ENCODE measurements at places on chromosomes 7 and 10.

GRCh38 chr7:2800931-2801688 is 43.0 kb downstream of the GNA12 start:
- DNase-seq: no peak

DNA sequence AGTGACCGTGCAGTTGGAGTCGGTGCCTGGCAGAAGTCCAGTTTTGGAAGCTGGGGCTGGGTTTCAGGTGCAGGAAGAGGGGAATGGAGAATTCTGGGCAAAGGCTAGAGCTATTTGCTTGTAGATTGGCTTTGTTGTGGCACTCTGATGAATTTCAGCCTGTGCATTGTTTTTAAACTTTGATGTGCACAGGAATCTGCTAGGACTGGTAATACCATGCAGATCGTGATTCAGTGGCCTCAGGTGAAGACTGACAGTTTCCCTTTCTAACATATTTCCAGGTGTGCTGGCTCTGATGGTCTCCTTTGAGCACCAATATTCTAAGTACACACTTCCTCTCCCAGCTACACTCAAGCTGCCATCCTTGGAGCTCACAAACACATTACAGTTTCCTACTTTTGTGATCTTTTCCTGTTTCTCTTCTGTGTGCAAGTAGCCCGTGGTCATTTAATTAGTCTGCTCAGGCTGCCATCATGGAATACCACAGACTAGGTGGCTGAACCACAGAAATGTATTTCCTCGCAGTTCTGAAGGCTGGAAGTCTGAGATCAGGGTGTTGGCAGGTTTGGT is 55.6 kb downstream of the NOC3L start:
- no peak for DNase-seq

DNA sequence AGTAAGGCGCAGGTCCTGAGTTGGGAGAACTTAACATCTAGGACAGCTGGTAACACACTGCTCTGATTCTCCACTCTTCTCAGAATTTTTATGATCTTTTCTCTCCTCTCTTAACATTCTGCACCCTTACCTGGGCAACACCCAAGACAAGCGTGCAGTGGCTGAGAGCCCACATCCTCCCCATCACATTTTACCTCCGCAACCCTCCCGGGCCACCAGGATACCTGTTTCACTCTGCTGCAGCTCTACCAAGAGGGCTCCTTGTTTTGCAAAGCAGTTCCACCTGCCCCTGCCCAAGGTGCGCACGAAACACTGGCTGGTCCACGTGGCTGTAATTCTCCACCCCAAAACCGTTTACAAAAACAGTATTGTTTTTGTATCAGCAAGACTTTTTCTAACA is 81.5 kb downstream of the ITIH5 start:
- DNase-seq: no peak

DNA sequence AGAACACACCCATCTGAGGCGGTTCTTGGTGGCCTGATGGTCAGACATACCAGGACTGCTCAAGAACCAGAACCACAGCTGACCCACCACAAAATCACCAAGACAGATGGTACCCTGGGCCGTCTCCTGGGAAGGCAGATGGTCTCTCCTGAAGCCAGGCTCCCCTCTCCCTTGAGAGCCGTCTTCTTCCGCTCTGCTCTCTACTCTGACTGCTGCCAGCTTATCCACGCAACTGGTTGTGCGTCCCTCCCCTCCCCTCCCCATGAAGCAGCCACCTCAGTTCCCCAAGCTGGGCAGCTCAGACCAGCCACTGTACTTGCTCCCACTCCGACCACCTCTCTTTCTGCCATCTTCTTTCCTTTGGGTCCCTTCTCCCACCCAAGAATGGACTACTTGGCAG is 14.0 kb downstream of the PDIA4 start:
- DNase-seq: no peak

- no peak for DNase-seq
These were observed 90.1 kb downstream of the PCDH15 start for GRCh38 chr10:54710918-54711317.

GRCh38 chr10:16425449-16425848 is 11.4 kb upstream of the PTER start:
- DNase-seq: no peak

DNA sequence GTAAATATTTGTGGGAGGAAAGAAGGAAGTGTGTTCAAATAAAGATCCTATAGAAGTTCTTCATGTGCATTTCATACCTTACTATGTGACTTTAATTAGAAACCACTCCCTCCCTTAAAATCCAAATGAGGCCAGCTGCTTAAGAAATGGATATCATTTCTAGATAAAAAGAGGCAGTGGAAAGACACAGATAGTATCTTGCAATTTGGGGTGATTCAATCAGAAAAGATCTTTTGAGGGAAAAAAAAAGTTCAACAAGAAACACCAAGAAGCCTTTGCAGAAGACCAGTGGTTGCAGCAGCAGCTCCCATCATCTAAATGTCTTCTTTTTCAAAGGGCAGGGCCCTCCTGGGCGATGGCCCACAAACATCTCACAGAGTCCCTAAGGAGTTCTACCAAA is 200.1 kb downstream of the LRRN3 start:
- no peak for DNase-seq

DNA sequence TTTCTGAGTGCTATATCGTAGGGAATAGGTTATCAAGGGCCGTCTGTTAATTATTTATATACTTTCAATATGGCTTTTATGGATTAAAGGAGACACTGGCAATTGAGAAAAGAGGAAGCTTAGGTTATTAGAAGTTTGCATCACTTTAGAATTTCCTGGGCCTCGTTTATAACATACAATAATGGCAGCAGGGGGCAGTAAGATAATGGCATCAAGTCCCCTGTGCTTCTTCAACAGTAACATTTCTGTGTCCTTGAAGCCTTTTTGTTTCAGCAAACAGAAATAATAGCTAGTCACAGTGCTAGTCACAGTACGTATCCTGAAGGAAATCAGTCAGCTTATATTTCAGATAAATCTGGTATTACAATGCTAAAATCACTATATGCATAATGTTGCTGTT is 41.9 kb downstream of the SPAM1 start:
- DNase-seq: no peak

DNA sequence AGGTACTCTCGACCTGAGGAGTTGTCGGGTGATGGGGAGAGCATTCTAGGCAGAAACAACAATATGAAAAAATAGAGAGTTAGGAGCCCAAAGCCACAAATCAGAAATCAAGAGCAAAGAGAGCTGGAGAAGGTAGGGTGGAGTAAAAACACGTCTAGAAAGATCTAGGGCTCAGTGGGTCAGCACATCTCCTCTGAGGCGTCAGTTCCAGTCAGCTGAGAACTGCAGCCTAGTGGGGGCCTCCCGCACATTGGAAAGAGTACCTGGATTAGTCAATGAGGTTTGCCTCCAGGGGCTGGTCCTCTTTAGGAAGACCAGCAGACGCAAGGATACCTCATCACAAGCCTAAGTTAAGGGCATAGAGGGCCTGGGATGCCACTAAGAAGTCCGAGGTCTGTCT is 113.2 kb upstream of the LANCL2 start:
- no peak for DNase-seq

DNA sequence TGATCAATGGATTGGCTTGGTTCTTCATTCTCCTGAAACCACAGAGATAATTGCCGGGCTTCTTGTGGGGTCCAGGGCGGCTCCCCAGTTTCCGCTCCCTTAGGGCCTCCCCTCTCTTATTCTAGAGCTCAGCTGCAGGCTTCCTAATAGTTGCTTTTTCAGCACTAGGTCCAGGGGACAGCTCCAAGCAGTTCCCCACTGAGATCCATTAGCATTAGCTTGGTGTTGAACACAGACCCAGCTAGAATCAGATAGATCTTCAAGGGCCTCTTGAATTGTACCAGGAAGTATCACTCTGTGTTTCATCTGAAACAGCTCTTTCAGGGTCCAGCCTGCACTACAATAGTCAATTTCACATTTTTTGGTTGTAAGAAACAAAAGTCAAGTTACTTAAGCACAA is 238.7 kb downstream of the SEC23IP start:
- DNase-seq: no peak

- no peak for DNase-seq
These were observed 36.9 kb downstream of the ENTPD1 start for GRCh38 chr10:95792874-95793285.

DNA sequence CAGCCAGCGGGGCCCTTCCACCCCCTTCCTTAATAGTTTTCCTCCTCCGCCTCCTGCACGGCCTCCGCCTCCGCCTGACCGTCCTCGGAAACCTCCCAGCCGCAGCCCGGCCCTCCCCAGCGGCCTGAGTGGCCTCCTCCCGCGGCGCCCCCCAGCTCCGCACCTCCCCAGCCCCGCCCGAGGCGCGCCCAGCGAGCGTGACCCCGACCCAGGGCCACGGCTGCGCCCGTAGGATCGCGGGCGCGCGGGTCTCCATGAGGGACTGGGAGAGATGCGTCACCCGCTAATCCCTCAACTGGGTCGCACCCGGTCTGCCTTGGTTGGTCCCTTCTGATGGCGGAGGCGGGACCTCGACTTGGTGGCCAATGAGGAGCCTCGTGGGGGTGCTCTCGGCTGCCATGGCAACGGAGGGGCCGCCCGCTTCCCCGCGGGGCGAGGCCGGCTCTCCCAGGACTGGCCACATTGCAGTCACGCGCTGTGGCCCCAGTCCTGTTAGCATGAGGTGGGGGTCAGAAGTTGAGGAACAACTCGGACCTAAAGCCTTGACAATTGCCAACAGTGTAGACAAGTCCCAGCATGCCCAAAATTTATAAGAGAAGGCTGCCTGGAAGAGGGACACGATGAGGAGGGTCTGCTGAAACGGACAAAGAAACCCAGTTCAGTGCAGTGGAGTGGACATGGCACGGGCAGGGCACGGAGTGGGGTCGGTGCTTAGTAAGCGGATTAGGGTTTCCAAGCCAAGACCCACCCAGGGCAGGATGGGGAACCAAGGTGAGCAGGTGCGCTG is 24.3 kb downstream of the DDIT4 start:
- DNase-seq: peak; percentile 97

- no peak for DNase-seq
These were observed 13.1 kb downstream of the FZD9 start for GRCh38 chr7:73446682-73447081.

DNA sequence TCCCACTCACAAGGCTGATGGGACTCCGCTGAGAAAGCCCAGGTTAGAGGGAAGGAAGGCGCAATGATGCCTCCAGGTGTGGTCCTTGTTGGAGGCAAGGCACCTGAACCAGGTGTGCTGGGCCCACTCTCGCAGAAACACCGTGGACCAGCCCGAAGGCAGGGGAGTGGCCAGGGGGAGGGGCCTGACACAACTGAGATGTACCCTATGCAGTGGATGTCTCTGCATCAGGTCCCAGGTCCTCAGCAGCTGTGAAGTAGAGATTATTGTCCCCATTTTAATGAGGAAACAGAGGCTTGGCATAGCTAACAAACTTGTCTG is 32.0 kb downstream of the GBX1 start:
- no peak for DNase-seq

DNA sequence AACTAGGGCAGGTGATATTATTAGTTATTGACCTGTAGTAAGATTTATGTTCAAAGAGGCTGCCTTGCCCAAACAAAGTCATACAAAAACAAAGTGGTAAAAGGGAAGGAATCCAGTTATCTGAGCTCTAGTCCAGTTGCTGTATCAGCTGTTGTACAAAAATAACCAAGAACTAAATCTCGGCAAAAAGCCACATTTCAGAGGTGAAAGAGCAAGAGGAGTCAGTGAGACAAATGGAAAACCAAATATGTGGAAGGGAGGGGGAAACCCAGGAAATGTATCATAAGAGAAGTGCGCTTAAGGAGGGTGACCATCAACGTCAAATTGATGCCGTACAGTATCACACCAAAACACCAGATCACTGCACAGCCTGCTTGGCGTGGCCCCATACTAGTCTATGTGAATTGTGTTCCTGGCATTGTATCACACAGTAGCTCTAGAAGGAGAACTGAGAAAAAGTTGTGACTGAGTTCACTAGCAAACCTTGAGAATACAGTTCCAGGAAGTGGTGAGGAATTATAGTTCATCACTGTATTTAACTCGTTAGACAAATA is 6.4 kb downstream of the AGBL3 start:
- DNase-seq: peak; percentile 49

DNA sequence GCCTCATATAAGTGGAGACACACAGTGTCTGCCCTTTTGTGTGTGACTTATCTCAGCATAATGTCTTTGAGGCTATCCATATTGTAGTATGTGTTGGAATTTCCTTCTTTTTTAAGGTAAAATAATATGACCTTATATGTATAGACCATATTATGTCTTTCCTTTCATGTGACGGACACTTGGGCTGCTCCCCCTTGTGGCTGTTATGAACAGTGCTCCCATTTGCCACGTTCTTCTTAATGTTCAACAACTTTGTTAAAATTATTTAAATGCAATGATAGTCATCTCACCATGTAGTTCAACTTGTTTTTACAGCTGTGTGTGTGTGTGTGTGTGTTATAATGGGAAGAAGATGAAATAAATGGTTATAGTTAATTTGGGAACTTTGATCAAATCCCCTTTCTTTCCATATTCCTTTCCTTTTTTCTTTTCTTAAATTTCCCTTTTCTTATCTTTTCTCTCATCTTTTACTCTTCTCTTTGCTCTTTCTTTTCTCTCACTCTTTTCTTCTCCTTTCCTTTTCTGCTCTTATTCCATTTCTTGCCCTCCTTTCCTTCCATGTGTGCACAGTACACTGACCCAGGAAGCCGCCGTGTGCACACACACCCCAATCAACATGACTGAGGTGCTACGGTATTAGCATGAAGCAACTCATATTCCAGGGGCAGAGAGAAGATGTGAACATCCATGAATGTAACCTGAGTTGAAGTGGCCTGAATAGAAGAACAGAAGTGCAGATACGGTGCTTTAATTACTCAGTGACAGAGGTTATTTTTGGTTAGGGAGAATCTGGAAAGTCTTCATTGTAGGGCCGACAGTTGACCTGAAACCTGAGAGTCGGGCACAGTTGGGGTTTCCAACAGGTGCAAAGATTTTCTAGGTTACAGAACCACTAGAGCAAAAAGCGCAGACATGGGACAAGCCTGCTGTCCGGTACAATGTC is 596.6 kb downstream of the SDK1 start:
- DNase-seq: peak; percentile 54

Data from stimulated activated CD8-positive, alpha-beta memory T cell treated with anti-CD3 and anti-CD28 coated beads, Interleukin-4, amount 100 ng/mL, for 48 hours (primary cell).